NCI-H82 (cell line): ENCODE measurements at places on chromosomes 12 and 14.
A peak's percentile ranks its signal among the peaks of the same experiment; 100 is the strongest.

DNA sequence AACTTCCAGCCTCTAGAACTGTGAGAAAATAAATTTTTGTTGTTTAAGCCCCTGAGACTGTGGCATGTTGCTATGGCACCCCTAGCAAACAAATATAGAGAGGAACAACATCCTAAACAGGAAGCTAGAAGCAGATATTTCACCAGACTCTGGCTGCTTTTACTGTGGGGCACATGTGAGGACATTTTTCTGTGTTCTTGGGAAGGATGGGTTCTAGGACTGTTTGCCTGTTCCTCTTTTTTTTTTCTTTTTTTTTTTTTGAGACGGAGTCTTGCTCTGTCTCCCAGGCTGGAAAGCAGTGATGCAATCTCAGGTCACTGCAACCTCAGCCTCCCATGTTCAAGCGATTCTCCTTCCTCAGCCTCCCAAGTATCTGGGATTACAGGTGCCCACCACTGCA lies 4.2 kb upstream of the HRK start:
- no peak for DNase-seq

GRCh38 chr12:55965941-55966407 lies at the start of gene PMEL:
Gene PMEL, minus strand, starts transcription at chr12:55966042. Its CDS starts 31 bp downstream, at chr12:55966011.
- no peak for DNase-seq

- no peak for DNase-seq
Observed at GRCh38 chr12:46667551-46667950, 158.2 kb downstream of the SLC38A4 start.

- no peak for DNase-seq
Observed at GRCh38 chr14:34087571-34087970, 136.7 kb upstream of the EGLN3 start.

DNA sequence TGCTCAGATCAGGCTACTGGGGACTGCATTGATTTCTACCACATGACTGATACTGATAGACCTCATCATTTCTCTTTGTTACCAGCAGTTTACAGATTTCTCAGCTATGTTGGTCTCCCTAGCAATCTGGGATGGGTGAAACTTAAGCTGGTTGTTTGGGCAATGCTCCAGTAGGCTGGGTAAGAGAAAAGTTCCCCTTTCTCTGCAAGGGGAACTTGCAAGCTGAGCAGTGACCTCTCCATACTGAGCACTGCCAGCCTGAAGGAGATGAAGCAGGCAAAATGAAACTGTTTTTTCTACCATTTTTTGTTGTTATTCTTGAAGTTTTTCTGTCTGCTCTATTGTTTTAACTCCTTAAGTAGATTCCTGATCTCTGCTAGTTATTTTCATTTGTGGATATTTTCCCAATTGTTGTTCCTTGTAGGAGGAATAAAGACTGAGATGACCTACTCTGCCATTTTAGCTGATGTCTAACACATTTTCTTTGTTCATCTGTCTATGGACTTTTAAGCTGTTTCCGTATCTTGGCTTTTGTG lies 1.3 kb upstream of the OR4M1 start:
- DNase-seq, result no peak

DNA sequence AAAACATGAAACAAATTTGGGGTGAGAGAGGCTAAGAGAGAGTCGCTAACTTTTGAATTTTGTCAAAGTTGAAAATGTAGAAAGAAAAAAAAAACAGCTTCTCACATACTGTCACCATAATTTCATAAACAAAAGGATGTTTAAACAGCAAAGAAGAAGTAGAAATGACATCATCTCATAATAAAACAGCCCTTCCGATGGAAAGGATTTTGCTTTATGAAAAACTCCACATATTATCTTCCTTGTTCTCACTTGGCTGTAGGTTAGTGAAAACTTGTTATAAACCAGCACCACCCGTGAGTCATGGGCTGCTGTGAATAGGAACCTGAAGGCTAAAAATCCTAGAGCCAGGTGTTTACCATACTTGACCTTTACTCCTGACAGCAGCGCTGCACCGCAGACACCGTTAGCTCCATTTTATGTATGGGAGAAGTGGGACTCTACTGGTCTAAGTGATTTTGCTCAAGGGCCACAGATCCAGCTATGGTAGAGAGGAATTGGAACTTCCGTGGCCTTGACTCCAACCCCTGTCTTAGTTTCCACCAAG lies 63.0 kb upstream of the VRK1 start:
- DNase-seq, result no peak

DNA sequence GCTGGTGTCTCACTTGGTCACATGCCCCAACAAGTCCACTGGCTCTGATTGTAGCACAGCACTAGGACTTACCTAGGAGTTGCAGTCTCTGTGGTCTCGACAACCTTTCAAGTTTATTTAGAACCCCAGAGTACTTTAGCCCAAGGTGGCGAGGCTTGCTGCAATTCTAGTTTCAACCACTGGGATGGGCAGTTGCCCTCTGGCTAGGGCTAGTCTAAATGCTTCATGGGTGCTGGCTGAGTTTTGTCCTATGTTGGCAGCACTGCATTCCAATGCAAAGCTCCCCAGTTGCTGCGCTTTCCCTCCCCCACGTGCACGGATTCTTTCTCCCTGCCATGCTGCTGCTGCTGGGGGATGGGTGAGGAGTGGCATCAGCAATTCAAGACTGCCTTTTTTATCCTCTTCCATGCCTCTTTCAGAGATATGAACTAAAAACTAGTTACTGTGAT lies 207.9 kb downstream of the SYNE2 start:
- peak; percentile 42 for DNase-seq
